ENCODE measurements at places on chromosomes 6 and 20.

DNA sequence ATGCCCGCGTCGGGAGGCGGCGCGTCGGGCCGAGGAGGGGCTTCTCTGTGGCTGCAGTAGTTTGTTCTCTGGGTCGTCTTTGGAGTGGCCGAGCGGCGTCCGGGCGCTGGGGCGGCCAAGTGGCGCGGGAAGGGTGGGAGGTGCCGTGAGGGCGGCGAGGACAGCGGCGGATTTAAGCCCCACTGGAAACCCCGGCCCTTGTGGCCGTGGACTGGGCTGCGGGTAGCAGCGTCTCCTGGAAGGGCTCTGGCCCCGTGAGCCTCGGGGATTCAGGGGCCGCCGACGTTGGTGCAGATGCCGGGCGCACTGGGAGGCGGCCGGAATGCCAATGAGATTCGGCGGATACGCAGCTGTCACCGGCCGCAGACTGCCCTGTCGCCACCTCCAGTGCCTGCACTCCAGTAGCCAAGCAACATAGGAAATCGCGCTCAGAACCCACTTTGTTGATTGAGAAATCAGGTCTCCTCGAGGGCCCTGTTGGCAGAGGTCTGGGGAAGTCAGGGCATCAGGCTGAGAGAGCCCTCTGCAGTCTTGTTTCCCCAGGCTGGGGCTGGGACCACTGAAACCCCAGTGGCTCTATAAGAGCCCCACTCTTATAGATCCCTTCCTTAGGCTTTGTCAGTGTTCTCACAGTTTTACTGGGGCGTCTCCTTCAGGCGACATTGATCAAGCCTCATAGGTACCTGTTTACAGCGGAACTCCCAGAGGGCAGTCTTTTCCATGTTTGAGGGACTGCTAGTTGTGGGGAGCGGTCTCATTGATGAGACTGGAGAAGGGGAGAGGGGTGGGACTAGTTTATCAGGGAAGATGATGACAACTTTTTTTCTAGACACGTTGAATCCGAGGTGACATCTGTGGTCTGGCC, 642 bp downstream of the GZF1 start:
- no peak for DNase-seq

- DNase-seq = no peak
Measured at GRCh38 chr20:31652917-31653396, 15.2 kb downstream of the COX4I2 start.

DNA sequence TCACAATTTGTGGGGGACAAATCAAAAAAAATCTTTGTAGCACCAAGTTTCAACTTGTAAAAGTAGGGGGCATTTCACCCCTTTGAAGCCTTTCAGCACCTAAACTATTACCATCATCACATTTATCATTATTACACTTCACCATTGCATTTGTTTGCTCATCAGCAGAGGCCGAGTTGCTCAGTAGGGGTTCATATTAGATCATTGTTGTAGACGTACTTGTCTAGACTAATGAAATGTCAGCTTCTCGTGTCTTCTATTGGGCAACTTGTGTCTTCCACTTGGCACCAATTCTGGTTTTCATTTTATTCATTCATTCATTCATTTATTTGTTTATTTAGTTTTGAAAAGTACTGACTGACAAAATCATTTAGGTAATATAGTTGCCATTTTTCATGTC, 338.3 kb upstream of the KCNQ5 start:
- no peak for DNase-seq

GRCh38 chr6:109503327-109504224, 20.6 kb upstream of the ZBTB24 start:
- DNase-seq = no peak

GRCh38 chr6:143223895-143224294, 163.2 kb downstream of the AIG1 start:
- DNase-seq = no peak

GRCh38 chr20:10842116-10842515, 168.3 kb upstream of the JAG1 start:
- DNase-seq = no peak

GRCh38 chr6:33091957-33092356, 16.2 kb downstream of the HLA-DPB1 start:
- no peak for DNase-seq

DNA sequence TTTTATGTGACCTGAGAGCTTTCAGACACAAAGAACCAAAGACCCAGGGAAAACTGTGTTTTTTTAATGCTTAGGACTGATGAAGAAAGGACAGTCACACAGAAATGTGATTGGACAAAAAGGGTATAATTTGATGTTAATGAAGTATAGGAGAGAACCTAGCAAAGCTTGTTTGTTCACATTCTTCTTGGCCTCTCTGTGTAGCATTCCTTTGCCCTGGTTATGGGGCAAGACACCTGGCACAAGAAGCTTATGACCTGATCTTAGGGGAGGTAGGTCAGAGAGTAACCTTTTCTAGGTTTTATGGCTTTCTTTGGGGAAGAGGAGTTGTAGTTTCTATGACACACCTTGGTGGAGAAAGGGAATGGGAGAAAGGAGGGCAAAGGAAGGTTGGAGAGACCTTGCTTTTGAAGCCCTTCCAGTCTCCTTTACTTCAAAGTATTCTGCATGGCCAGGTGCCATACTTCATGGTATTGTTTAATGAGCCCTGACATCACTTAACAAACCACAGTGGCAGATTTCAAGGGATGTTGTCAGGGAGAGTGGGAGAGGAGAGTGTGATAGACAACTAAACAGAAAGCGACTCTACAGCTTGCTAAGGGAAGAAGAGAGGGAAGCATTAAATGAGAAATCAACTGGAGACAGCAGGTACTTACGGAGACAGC, 701.8 kb upstream of the FLRT3 start:
- DNase-seq = no peak

DNA sequence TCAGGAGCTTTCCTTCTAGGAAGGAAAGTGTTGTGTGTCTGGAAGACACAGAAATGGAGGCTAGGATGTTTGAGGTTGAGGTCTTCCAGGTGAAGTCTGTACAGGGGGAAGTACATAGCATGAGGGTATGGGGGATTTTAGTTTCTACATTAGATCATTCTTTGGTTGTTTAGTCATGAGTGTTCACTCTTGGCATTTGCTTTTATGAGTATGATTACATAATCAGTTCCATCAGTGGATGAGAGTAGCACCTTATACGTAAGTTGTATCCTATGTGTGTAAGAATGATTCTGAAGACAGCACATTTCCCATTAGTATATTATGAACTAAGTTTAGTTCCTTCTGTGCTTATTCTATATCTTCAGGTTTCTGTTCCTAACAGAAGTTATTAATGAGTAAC, 1.9 kb downstream of the CDYL start:
- DNase-seq = no peak

GRCh38 chr6:141105481-141105880, 1027.2 kb upstream of the GJE1 start:
- DNase-seq = no peak

DNA sequence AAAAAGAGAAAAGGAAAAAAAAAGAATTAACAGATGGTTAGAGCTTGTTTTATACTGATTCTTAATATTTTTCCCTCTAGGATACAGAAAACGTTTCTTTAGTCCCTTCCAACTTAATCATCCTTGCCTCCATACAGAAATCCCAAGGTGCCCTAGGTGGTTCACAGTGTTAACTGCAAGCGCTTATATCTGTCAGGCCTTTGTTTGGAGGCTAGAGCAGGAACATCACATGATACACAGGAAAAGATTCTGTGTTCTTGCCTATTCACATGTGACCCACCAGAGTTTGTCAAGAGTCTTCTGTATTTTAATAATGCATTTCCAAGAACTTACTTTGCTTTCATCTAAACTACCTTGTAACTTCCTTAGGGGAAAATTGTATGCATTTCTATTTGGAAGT, 31.3 kb downstream of the ANKRD6 start:
- DNase-seq = no peak

- DNase-seq = no peak
Measured at GRCh38 chr20:16710781-16711180, 19.0 kb upstream of the SNRPB2 start.

GRCh38 chr6:23272536-23272935, 703.2 kb downstream of the HDGFL1 start:
- DNase-seq = no peak

DNA sequence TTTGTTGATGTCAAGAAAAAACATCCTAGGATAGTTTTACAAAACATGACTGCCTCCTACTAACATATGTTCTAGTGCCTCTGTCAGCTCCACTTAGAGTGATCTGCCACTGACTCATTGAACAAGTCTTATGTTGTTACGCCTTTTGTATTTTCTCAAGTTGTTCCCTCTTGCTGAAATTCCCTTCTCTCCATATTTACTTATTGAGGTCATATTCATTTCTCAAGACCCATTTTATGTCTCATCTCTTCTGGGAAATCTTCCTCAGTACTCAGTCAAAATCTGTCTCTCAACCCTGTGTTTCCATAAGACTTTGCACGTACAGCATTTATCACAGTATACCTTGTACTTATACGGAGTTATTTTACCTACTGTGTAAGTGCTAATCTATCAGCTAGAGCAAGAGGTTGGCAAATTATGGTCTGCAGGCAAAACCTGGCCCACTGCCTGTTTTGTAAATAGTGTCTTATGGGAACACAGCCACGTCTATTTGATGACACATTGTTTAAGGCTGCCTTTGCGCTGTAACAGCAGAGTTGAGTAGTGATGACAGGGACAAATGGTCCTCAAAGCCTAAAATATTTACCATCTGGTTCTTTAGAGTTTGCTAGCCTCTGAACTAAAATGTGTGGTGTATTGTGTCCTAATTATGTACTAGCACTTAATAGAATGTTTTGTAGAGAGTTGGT, 83.4 kb downstream of the ADGRB3 start:
- no peak for DNase-seq

- no peak for DNase-seq
Measured at GRCh38 chr6:151448623-151449022, 3.3 kb downstream of the RMND1 start.

DNA sequence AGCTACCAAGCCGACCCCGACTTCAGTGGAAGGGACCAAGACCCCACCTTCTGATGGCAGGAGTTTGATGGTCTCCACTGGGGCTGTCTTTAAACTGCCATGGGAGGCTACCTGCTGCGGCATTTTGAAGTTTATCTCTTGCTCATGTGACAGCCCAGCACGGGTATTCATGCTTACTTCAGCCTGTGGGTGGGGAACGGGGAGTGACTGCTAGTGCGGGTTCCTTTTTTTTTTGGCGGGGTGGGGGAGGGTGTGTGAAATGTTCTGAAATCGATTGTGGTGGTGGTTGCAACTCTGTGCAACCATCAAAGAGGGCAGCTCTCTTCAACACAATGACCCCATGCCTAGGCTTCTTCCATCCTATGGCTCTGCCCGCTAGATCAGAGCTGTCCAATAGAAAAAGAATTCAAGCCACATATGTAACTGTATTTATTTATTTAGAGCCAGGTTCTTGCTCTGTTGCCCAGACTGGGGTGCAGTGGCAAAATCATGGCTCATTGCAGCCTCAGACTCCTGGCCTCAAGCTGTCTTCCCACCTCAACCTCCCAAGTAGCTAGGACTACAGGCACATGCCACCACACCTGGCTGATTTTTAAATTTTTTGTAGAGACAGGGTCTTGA, 53.7 kb downstream of the PPP1R16B start:
- no peak for DNase-seq

DNA sequence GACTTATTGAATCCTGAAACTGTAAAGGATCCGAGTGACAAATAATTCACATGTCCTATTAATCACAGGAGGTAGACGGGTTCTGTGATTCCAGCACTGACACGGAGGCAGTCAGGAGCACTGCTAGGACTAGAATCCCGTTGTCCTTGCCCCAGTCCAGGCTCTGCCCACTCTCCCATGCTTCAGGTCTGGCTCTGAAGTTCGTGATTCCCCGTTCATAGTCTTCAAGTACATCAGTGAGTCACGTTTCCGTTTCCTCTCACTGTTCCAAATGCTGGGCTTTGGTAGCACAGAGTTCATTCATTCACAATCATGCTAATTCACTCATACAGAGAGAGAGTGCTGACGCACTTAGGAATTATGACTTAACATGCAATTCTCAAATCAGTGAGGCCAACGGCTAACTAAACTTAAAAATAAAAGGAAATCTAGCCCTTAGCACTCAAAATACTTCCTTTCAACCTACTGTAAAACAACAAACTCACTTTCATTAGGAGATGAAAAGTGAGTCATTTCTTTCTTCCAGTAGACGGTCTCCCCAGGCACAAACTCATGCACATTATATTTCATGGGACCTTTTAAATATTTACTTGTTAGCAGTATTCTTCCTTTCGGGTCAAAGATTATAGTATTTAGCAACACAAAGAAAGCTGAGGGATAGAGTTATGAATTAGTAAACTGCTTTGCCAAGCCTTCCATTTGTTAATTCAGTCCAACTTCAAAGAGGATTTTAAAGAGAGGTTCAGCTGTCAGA, 94.0 kb upstream of the NHSL1 start:
- DNase-seq = no peak

GRCh38 chr6:132122871-132123270, 171.7 kb upstream of the CCN2 start:
- no peak for DNase-seq

DNA sequence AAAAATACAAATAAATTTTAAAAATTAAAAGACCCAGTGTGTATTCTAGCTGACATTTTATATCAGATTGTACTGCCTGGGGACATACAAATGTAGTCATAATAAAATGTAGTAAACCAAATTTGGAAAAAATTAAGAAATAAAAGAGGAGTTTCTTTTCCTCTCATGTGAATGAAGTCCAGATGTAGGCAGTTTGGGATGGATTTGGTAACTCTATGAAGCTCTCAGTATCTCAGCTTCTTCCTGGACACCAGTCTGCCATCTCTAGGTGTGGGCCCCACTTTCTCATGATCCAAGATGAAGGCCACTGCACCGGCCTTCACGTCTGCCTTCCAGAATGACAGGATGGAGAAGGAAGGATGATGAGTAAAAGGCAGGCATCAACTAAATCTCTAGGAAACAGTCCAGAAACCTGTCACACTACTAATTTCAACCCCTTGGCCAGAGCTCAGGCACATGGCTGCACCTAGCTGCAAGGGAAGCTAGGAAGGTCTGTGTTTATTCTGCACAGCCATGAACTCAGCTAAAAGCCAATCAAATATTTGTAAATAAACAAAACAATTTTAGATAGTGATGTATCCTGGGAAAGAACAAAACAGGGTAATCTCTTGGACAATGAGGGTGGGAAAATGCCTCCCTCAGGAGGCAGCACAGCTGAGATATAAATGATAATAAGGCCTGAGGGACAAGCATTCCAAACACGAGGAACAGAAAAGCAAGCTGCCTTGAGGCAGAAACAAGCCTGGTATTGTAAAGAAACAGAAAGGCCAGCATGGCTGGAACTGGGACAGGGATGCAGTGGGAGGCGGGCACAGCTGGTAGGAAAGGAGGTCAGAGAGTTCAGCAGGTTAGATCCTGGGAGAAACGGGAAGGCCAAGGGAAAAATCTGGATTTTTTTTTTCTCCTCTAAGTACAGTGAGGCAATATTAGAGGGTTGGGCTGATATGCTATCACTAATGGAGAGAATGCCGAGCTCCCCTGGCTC, 88.5 kb upstream of the PTPN1 start:
- DNase-seq = no peak
